ENCODE measurements at places on chromosomes 13 and 19. TPM values are rescaled to one million over a fixed set of nuclear protein-coding genes. Genes with fewer than 3 reads are reported as not detected.

SIGLEC5 gene
- total RNA-seq = 9.3 TPM

C19orf73 gene
- total RNA-seq = 0.89 TPM

BRCA2 gene
- total RNA-seq = 2.6 TPM

C19orf81 gene
- 1.7 TPM for total RNA-seq

CDADC1 gene
- 11.0 TPM for total RNA-seq

HIF3A gene
- 1,057 TPM for total RNA-seq

PROZ gene
- total RNA-seq = not detected

LGI4 gene
- 3.3 TPM for total RNA-seq

TMEM255B gene
- total RNA-seq = 19.9 TPM

OBI1 gene
- 6.5 TPM for total RNA-seq

GJA3 gene
- not detected for total RNA-seq

UHRF1 gene
- 3.0 TPM for total RNA-seq

CBARP gene
- total RNA-seq = 1.8 TPM

KBTBD7 gene
- total RNA-seq = 4.2 TPM

KCNJ14 gene
- 0.67 TPM for total RNA-seq

SYCN gene
- total RNA-seq = 1.3 TPM

SLC10A2 gene
- not detected for total RNA-seq

MEIS3 gene
- total RNA-seq = 5.5 TPM

POU4F1 gene
- not detected for total RNA-seq

UGGT2 gene
- 13.0 TPM for total RNA-seq

FAM124A gene
- 6.3 TPM for total RNA-seq

SPTBN4 gene
- 8.4 TPM for total RNA-seq

RAB3A gene
- total RNA-seq = 2.5 TPM

IGFL1 gene
- not detected for total RNA-seq

OR7C1 gene
- total RNA-seq = not detected

ZNF550 gene
- total RNA-seq = 8.1 TPM

POU2F2 gene
- 5.6 TPM for total RNA-seq

CYSLTR2 gene
- 0.44 TPM for total RNA-seq

NCR1 gene
- total RNA-seq = 2.8 TPM

SBK2 gene
- not detected for total RNA-seq

ETV2 gene
- total RNA-seq = 1.9 TPM

SH2D3A gene
- 30.3 TPM for total RNA-seq

All from upper lobe of left lung (tissue), 6 donors.